ENCODE measurements at places on chromosomes 12 and 14.

GRCh38 chr12:10304161-10304574, 3.5 kb upstream of the KLRD1 start:
- DNase-seq: no peak

- no peak for DNase-seq
Measured at GRCh38 chr12:124764451-124764850, 99.2 kb downstream of the SCARB1 start.

GRCh38 chr14:104363891-104364760, 215.4 kb upstream of the C14orf180 start:
- DNase-seq: no peak

- no peak for DNase-seq
Measured at GRCh38 chr12:116384175-116384574, 106.7 kb upstream of the MED13L start.

DNA sequence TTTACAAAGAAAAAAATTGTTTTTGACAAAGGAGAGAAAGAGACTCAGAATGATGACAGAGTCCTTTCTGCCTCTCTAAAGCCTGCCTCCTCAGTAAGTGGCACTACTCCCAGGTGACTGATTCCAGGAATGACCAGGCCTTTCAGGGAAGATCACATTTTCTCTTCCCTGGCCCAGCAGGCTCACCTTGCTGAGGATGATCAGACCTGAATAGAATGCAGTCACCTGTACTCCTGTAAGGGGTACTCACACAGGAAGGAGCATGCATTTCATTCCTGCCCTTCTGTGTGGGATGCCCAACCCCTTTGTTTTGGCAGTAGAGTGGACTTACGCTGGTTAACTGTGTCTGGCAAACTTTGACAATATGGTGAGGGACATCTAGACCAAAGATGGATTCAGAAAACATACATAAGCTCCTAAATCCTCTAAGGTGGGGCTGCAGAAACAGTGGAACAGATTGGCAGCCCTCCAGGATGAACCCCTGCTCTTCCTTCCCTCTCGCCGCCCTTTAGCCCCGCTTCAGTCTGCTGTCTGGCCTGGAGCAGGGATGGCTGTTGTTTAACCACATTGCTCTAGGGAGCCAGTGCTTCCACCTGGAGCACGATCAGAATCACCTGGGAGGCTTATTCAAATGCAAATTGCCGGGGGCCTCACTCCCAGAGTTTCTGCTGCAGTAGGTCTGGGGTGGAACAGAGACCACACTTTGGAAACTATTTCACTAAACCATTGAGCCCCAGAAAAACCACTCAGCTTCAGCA, 29.8 kb downstream of the ERG28 start:
- no peak for DNase-seq

GRCh38 chr14:48429512-48429911, 754.1 kb upstream of the MDGA2 start:
- no peak for DNase-seq

GRCh38 chr12:5656836-5657235, 224.9 kb downstream of the NTF3 start:
- no peak for DNase-seq

DNA sequence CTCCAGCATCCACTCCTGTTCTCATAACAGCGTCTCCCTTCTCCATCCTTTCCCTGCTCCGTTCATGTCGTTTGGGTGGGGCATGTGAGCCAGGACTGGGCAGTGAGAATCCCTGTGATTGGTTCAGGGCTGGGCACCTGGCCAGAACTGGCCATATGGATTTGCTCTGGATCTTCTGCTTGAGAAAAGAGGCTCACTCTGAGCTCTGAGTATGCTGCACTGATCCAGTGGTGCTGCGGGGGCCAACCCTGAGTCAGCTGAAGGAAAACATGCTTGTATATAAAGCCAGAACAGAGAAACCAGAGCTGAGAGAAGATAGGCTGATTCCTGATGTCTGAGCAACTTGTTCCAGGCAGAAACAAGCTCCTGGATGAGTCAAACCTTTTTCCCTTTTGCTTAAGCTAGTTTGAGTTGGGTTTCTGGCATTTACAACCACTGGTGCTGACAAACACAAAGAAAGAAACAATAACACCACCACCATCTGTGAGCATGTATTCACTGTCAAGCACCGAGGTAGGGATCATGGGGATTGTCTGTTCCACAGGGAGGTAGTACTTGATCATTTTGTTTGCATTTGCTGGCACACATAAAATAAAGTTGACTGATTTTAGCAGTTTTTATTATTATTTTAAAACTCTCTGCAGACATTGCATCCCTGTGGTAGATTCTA, 14.0 kb upstream of the HPD start:
- no peak for DNase-seq

GRCh38 chr14:59698793-59699192, 122.2 kb upstream of the CCDC175 start:
- DNase-seq: no peak

- DNase-seq: no peak
Measured at GRCh38 chr12:5260591-5261086, 171.3 kb upstream of the NTF3 start.

GRCh38 chr14:22811722-22812121, 3.5 kb downstream of the SLC7A7 start:
- no peak for DNase-seq

- DNase-seq: no peak
Measured at GRCh38 chr14:100567009-100567876, 20.0 kb downstream of the BEGAIN start.

- DNase-seq: no peak
Measured at GRCh38 chr12:3587402-3588013, 96.5 kb downstream of the PRMT8 start.

DNA sequence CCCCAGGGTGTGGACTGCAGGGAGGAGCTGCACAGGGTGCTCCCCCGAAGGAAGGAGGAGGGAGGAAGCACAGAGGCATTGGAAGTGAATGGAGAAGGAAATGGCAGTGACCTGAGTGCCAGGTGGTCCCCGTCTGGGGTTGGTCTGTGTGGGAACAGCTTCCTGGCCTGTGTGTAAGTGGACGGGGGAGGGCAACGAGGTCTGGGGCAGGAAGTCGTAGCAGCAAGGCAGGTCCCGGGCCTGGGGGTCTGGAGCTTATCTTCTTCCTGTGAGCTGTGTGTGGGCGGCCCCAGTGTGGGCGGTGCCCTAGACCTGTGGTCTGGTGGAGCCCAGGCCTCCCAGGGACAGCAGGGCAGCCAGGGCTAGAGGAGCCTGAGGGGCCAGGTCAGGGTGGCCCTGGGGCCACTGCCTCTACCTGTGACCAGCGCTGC, 382.1 kb downstream of the TMEM121 start:
- DNase-seq: peak; percentile 76

GRCh38 chr12:51465491-51465890, 40.9 kb downstream of the SLC4A8 start:
- DNase-seq: no peak

- no peak for DNase-seq
Measured at GRCh38 chr12:7498809-7499208, 4.8 kb downstream of the CD163 start.

- DNase-seq: no peak
Measured at GRCh38 chr12:92619730-92620684, 82.8 kb upstream of the PLEKHG7 start.

DNA sequence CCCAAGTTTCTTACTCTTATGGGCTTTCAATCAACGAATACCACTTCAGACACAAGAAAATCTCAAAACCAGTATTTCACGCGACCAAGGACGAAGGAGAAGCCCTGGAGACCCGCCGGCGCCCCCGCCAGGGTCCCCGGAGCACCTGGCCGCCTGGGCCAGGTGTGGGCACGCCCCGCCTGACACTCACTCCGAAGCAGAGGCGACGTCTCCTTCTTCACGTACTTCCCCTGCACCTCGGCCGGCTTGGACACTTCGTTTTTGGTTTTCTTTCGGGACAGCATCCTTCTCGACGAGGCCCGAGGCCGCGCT, 466 bp downstream of the SAV1 start:
- DNase-seq: no peak

GRCh38 chr14:95268350-95268749, 51.4 kb downstream of the CLMN start:
- DNase-seq: no peak

- no peak for DNase-seq
Measured at GRCh38 chr14:30252151-30252550, 306.8 kb upstream of the G2E3 start.

- no peak for DNase-seq
Measured at GRCh38 chr12:62265511-62265910, 5.3 kb downstream of the USP15 start.

DNA sequence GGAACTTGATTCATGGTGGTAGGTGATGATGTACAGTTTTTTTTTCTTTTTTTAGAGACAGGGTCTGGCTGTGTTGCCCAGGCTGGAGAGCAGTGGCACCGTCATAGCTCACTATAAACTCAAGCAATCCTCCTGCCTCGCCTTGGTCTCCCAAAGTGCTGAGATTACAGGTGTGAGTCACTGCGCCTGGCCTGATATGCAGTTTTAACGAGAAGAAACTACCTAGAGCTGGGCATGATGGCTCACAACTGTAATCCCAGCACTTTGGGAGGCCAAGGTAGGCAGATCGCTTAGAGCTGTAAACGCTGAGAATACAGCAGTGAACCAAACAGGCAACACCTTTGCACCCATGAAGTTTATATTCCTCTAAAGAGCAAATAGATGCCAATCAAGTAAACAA, 13.0 kb upstream of the VPS37B start:
- DNase-seq: no peak

DNA sequence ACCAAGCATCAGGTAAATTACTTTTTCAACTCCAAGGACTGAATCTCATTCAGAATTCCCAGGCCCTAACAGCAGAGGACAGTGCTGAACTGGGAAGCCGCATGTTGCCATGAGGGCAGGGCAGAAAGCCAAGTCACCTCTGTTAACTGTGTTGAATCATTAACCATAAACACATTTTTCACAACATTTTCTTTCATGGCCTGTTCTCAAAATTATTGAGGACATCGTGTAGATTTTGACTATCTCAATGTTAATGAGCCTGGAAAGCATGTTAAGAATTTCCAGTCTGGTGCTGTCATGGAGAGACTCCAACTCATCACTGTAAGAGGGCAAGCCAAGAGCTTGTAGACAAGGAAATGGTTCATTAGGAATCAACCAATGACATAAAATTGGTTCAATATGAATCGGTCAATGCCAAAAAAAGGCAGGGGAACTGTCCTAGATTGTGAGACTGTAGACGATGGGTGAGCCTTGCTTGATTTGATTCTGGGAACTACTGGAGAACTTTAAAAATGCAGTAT, 33.7 kb downstream of the CPM start:
- no peak for DNase-seq

- no peak for DNase-seq
Measured at GRCh38 chr14:80271389-80271788, 60.1 kb upstream of the DIO2 start.

DNA sequence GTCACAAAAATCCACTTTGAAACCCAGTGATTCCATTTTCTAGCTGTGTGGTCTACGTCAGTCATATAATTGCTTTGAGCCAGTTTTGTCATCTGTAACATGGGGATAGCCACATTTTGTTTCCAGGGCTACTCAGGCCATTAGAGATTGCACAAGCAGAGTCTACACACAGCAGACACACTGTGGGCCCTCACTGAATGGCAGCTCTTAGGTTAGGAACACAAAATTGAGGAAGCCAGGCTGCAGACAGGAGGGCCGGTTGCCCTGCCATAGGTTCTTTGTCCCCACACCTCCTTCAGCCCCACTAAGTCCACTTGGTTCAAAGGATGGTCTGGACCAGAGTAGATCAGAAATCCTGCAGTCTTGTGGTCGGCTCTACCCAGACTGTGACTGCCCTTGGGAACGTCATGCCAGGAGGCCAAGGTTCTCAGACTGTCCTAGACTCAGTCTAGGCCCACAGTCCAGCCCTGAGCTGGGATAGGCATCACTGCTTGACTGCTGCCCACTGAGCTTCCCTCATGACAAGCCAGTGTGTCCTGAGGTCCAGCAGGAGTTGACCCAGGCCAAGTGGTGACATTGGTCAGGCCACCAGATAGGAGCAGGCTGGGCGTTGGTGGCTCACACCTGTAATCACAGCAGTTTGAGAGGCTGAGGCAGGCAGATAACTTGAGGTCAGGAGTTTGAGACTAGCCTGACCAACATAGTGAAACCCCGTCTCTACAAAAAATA, 3.8 kb upstream of the MYH7 start:
- no peak for DNase-seq

GRCh38 chr14:70882776-70883492, 24.3 kb upstream of the PCNX1 start:
- DNase-seq: peak; percentile 63

DNA sequence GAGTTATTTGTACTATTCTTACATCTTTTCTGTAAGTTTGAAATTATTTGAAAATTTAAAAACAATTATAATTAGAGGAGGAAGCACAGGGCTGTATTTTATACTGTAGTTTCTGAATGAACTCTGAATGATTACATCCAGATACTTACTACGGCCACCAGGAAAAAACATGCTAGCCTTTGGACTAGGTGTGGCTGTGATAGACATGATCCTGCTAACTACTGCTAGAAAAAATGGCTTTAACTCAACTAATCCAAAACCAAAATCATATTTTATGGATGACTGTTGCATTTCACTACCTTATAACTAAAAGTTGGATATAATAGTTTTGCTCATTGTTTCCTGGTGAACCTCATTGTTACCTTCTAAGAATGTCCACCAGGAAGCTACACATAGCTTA, 15.1 kb upstream of the SLC25A3 start:
- no peak for DNase-seq

DNA sequence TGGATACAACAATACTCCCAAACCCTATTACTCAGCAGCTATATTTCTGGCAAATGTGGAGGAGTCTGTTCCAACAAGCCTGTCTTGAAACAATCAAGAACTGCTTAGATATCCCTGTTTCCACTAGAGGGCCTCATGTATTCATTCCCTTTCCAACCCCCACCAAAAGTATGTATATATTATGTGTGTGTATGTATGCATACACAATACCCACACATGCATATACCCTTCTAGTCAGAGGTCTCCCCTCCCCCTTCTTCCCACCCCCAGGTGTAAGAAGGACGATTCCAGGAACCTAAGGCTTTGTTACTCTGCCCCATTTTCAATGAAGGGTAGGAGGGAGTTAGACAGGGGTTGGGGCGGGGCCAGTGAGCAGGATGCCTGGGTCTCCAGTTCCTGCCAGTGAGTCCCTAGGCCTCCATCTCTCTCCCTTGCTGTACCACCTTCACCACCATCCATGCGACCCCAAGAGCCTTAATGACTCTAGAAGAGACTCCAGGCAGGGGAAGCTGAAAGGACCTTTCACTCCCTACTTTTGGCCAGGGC, at the start of gene DGKA:
DGKA (plus strand) TSS at position 392 of the 546 bp plus-strand sequence. CDS start 5,342 bp downstream, outside the sequence.
- no peak for DNase-seq

GRCh38 chr14:67010602-67011001, 178.6 kb upstream of the GARIN2 start:
- no peak for DNase-seq

DNA sequence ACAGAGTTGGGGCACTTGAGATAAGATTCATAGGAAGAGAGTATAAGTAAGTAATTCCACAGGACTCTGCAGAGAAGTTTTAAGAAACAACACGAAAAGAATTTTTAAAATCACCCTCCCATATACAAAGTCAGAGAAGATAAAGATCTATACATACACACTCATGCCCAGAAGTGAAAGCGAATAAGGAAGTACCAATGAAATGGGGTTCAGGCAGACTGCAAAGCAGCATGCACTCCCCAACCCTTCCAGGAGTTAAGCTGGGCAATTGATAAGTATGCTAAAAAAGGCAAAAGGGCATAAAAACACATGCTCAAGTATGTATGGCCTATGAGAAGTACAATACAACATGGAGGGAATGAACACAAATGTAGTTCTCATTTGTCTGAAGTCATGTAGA, 246.2 kb upstream of the GRIP1 start:
- no peak for DNase-seq

GRCh38 chr12:47864646-47865235, 40.1 kb downstream of the VDR start:
- DNase-seq: no peak

GRCh38 chr12:105927564-105927963, 211.2 kb downstream of the NUAK1 start:
- DNase-seq: no peak

Measured in bone marrow (tissue), 2 donors.